ENCODE measurements at places on chromosomes 1 and 21.

DNA sequence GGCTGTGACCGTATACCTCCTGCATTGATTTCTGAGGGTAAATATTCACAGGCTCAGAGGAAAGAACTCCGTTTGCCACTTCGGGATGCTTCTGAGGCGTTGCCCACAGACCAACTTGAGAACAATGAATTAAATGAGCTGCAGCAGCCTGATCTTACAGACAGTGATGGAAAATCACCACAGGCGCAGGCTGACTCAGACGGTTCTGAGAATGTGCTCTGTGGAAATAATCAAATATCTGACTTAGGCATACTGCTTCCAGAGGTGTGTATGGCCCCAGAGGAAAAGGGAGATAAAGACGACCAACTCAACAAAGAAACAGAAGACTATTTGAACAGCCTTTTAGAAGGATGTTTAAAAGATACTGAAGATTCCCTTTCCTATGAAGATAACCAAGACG, 76.7 kb upstream of the SCCPDH start:
- DNase-seq, result no peak

DNA sequence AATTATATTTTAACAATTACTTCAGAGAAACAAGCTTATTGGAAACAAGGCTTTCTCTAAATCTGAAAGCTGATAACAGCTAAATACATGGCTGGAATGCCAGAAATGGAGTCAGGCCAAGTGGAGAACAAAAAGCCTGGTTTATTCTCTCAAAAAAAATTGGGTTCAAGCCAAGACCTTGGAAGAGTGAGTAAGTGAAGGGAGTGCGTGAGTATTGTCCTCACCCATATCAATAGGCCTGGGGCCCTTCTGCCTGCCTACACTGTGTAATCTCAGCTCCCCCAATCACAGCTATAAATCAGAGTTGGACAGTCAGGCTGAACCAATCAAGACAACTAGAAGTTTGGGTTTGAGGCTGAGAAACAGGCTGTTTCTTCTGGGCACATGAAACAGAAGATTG, 7.4 kb downstream of the KYAT3 start:
- DNase-seq, result peak; percentile 76

DNA sequence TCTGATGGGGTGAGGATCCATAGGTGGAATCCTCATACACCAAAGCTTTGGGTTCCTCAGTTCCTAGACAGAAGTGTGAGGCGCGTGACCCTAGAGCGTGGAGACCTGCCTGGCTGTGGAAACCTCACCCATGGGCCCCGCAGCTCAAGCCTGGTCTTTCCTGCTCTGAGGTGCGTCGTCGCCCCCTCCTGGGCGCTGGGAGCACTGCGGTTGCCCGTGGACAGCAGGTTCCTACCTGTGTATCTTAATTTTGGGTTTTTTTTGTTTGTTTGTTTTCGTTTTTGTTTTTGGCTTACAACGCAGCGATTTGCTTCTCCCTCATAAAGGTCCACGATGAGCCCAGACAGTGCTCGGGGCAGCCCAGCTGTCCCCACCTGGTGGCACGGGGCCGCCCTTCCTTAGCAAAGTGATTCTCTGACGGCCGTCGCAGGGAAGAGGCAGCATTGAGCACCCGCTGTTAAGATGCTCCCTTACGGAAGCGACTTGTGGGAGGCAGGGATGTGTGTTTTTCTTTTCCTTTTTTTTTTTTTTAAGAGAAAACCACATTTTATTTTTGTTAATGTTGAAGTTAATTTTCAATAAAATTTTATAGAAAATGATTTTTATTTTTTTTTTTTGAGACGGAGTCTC, 36.5 kb upstream of the TRAPPC10 start:
- peak; percentile 79 for DNase-seq

DNA sequence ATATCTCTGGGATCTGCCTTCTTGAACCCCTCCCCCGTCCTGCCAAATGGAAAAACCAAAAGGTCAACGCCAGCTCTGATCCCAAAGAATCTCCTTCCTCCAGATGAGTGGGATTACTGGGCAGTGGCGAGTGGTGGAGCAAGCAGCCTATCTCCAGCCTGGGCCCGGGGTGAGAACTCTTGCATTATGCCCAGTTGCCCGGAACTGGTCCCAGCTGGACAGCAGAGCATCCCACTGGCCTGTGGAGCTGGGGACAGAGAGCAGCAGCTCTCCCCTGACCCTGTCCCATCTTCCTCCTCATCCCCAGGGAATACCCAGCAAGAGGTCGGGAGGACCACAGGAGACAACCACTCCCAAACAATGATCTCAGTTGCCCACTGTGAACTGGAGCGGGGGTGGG, 130.5 kb downstream of the TMEM53 start:
- no peak for DNase-seq

GRCh38 chr1:192589813-192590212, 14.2 kb downstream of the RGS1 start:
- DNase-seq, result no peak

GRCh38 chr1:172275478-172275877, 145.0 kb upstream of the C1orf105 start:
- no peak for DNase-seq

DNA sequence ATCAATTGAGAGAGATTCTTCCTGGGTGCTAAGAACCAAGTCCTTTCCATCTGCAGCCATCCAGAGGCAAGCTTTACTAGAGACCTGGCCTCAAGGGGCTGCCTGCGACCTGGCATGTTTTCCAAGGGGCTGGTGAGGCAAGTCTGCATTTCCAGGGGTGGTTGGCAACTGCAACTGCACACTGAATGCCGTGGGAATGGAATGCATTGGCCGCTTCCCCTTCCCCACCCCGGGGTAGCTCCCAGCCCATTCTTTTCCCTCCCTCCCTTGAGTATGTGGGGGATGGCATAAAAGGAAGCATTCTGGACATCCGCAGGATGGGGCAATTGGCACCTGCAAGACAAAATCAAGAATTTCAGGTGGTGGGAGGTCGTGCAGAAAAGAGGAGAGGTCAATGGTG, 155.1 kb downstream of the IGSF21 start:
- DNase-seq, result no peak

- no peak for DNase-seq
Measured at GRCh38 chr1:45973121-45973520, 159.3 kb downstream of the PIK3R3 start.

- no peak for DNase-seq
Measured at GRCh38 chr1:1819762-1820161, 41.5 kb upstream of the NADK start.

GRCh38 chr1:184753117-184753516, 1.5 kb downstream of the EDEM3 start:
- no peak for DNase-seq

- DNase-seq, result no peak
Measured at GRCh38 chr1:168057921-168058320, 78.8 kb downstream of the GPR161 start.

DNA sequence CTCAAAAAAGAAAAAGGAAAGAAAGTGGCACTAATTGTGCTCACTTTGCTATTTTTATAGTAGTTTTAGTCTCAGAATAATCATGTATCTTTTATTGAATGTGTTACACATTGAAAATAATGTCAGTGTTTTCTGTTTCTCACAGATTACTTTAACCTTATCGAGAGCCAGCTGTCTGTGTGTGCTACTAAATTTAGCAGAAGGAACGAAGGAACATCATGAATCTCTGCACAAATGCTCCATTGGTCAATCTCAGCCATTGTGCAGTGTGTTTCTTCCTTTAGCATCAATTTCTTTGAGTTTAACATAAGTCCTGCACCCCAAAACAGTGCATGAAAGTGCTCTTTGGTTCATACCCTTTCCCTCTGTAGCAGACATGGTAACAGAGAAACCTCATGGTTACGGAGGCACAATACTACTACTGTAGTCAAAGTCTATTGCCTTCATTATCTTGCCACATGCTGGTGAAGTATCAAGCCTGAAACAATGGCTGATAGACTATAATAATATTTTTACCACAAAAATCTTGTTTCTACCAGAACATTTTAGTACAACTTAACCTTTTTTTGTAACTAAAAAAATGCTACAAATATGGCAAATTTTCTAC, 310.0 kb downstream of the HMCN1 start:
- DNase-seq, result no peak

DNA sequence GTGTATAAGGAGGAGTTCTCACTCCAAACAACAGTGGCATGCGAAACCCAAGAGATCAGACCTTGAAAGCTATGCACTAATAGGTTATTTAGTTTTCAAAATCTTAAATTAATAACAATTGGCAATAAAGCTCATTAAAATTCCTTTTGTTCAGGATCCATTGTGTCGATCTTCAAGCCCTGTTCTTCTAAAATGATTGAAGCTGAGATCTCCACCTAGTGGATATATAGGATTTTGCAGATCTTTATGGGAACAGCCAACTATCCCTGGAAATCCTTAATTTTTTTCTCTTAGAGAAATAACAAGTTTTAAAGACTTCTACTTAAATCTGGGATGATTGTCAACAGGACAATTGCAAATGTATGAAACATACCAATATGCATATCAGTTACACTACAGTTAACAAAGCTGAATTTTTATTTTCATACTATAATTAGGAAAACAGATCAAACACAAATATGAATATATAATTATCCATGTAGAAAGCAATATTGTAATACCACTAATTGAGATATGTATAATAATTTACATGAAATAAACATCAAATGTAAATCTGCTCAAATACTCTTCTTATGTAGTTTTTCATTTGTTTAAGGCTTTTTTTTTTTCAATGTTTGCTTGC, 43.3 kb downstream of the LRRC53 start:
- no peak for DNase-seq

- DNase-seq, result peak; percentile 21
Measured at GRCh38 chr1:186494832-186495271, 33.9 kb upstream of the PDC start.

Measured in Calu3 (cell line).